Central memory CD4-positive, alpha-beta T cell (primary cell): ENCODE measurements at places on chromosomes 6 and 20.
A peak's percentile ranks its signal among the peaks of the same experiment; 100 is the strongest.

DNA sequence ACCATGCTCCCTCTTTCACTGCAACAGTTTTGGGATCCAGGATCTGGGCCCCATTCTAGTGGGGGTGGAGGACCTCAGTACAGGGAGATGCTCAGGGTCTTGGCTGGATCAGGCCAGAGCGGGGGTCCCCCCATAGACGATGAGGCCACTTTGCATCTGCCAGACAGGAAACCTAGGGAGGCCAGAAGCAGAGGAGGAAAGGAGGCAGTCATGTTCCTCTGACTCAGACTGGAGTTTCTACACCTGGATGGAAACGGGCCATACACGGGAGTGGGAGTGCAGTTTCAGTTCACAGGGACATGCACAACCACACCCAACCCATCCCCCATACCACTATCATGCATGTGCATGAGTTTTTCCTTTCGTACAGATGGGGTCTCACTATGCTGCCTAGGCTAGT lies 3.6 kb upstream of the EMILIN3 start:
- no peak for DNase-seq

DNA sequence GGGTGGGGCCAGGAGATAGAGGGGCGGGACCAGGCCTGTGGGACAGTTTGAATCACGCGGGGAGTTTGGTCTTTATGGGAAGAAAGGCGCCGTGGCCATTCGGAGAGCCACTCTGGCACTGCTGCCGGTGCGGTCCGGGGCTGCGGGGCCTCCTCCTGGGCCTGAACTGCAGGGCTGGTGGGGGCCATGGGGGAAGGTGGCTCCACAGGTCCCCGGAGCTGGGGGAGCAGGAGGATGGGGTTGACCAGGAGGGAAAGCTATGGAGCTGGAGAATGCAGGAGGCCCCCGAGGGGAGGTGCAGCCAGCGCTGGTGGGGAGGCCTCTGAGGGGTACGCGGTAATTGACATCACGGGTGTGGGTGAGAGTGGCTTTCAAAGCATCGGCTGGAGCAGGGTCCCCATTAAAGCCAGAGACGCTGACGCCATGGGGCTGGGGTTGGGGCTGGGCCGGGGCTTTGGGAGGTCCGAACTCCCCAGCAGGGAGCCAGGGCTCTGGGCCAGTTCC lies 1.8 kb upstream of the BHLHE23 start:
- DNase-seq, result no peak

GRCh38 chr20:43579861-43580793 lies 10.6 kb upstream of the IFT52 start:
- no peak for DNase-seq

DNA sequence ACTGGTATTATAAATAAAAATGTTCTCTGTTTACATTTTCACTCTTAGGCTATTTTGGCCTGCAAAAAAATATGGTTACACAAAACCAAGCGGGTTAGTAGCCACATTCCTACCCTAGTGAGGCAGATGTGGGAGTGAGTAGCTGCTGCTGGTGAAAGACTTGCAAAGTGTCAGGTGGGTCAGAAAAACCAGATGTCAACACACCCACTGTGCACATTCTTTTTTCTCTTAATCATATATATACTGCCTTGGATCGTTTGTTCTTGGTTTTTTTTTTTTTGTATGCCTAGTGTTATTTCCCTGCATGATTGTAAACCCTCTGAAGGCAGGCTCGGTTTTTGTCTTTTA lies 68.0 kb upstream of the TFB1M start:
- no peak for DNase-seq

DNA sequence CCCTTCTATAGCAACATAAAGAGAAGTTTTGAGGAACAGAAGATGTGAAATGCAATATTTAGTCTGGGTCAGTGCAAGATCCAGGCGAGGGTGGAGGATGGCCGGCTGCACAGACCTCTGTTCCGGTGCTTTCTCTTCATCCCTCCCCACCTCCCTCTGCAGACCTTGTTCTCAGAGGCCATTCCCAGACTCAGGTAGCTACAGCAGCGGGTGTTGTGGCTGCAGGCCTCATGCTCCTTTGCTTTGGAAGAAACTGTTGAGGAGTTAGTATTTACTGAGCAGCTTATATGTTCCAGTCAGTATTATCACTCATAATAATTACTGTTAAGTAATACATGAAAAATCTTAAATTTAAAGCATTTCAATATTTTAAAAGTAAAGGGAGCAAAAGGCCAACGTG lies 1.7 kb downstream of the BTN3A3 start:
- no peak for DNase-seq

GRCh38 chr6:67888886-67889681 lies 746.0 kb upstream of the ADGRB3 start:
- no peak for DNase-seq

DNA sequence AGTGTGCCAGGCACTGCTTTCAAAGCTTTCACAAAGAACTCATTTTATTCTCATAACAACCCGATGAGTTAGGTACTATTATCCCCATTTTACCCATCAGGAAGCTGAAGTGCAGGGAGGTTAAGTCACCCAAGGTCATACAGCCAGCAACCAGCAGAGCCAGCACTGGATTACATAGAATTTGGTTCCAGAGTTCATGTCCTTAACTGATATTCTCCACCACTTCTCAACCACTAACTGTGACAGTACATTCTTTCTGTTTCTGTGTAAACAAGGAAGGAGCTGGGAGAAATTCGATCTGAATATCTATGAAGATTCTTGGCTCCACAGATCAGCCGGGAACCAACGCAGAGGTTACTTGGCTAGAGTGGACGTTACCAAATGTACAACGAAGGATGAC lies 98.0 kb downstream of the KIF16B start:
- DNase-seq, result no peak

DNA sequence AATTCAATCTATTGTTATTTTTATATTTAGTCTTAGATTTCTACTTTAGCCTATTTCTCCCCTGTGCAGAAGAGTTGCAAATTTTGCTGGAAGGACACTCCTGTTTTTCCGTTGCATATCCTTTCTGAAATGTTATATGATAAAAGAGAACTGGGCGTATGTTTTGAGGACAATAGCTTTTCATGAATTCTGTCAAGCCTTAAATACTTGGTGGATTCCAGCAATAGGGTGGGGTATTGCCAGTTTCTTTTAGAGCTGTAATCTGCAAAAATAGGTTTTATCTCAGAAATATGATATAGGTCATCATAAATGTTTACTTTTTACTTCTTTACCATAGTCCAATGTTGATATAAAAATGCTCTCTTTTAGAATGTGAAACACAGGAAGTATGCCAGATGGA lies 42.0 kb downstream of the VTA1 start:
- DNase-seq, result no peak

DNA sequence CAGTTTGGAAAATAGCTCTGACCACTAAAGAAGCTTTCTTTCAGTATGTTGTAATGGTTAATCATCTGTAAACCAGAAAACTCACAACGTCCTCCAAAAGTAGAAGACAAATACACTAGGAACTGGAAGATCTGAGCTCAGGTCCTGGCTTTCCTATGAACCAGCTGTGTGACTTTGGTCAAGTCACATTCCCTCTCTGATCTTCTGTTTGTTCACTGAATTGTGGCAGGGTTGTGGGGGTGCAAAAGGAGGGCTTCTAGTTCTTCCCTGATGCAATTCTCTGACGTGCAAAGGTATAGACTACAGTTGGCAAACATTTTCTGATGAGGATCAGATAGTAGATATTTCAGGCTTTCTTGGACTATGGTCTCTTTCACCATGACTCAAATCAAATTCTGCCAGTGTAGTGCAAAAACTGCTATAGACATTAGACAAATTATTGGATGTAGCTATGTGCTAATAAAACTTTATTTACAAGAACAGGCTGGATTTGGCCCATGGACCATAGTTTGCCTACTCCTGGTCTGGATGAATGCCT lies 44.9 kb downstream of the ATXN1 start:
- no peak for DNase-seq

DNA sequence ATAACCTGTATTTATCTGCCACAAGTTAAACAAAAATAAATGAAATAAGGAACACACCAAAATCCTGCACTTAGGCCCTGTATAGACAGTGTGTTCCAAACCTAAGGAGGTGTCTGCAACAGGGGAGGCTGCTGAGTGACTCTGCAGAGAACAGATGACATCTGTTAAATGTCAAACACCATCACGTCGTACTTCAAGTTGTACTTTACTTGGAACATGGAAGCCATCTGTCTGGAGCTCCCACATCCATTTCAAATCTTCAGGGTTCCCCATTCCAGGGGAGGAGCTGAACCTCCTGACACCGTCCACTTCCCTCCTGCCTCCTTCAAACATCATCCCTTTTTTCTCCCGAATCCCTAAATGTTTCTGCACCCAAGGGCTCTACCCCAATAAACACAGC lies 1.8 kb upstream of the MAP7 start:
- no peak for DNase-seq

GRCh38 chr6:26158076-26158580 lies 70.9 kb downstream of the HFE start:
- peak; percentile 95 for DNase-seq

DNA sequence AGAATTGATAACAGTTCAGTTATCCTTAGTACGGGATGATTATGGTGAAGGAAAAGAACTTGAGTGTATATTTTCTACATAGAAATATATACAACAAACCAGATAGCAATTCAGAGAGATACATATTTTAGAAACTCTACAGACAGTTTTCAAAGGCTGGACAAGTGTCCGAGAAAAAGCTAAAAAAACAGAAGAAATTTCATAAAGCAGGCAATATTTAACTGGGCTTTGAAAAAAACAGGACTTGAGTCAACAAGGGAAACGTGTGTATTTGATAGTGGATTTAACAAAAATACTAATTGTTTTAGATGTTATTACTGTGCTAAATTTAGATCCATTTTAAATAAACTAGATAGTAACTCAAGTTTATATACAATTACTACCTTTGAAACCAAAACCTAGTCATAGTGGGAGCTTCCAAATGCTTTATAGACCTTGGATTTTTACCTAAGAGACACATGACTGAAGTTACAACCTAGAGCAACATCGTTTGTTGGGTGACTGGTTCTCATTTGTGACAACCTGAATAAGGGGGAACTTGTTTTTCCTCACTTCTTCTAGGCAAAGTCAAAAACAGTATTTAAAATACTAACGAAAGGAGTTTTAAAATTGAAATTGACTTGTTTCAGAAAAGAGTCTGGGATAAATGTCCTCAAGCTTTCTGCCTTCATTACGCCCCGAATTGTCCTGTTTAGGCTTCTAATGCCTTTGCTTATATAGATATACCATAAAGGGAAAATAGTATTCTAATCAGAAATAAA lies 116.7 kb upstream of the PRSS16 start:
- no peak for DNase-seq

- peak; percentile 14 for DNase-seq
These were observed 75.4 kb upstream of the TMEM244 start for GRCh38 chr6:129936329-129937165.

- peak; percentile 21 for DNase-seq
These were observed 66.5 kb downstream of the KCNS1 start for GRCh38 chr20:45034436-45034835.

DNA sequence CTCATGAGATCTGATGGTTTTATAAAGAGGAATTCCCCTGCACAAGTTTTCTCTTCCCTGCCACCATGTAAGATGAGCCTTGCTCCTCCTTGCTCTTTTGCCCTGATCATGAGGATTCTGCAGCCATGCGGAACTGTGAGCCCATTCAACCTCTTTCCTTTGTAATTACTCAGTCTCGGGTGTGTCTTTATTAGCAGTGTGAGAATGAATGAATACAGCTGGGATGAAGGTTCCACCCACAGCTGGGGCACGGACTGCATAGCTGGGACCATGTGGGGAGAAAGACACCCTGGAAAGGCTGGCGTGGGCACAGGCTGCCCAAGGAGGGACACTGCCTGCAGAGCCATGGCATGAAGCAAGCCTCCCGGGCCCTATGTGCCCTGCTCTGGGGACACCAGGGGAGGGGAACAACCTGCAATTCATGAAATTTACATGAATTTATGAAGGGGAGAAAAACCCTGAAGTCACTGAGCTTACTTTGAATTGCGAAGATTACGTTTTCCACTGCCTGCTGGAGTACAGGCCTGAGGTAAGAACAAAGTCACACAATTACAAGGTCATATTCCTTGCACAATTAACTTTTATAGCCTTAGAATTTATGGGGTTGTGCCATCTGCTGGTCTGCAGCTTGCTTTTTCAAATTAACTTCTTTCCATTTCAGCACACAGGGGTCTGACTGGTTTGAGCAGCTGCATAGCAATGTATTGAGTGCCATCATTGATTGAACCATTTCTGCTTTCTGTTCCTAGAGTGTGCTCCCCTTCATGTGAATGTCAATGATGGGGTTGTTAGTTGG lies 46.2 kb downstream of the SLC22A1 start:
- no peak for DNase-seq

DNA sequence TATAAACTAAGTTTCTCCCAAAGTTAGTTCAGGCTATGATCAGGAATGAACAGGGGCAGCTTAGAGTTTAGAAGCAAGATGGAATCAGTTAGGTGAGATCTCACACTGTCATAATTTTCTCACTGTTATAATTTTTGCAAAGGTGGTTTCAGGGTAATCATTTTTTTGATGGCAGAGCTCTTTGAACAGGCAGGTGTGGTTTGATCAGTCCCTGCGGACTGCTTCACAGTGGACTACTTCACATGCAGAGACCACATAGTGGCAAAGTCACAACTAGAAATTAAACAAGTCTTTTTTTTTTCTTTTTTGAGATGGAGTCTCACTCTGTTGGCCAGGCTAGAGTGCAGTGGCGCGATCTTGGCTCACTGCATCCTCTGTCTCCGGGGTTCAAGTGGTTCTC lies 6.8 kb downstream of the MAS1 start:
- DNase-seq, result no peak

- no peak for DNase-seq
These were observed 158.6 kb upstream of the PREP start for GRCh38 chr6:105561486-105561885.

- no peak for DNase-seq
These were observed 125.9 kb upstream of the TNFAIP3 start for GRCh38 chr6:137740967-137741761.

DNA sequence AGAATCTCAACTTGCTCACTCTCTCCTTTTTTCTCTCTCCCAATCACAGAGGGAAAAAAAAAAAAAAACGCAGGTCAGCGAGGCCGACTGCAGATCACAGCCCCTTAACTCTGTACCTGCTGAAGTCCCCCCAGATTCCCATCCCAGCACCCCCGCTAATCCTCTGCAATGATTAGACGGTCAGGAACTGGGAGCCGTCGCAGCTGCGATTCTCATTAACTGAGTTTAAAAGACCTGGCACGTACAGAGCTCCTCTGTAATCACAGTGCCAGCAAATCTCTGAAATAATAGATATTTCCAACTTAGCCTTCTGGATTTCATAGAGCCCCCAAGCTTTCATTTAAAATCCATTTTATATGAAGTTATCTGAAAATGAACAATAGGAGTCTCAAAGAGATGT lies 84.4 kb downstream of the ANKRD60 start:
- no peak for DNase-seq

- DNase-seq, result no peak
These were observed 20.7 kb upstream of the RREB1 start for GRCh38 chr6:7087066-7087465.

- no peak for DNase-seq
These were observed 2.9 kb downstream of the FOXP4 start for GRCh38 chr6:41548841-41549642.
